ENCODE measurements at places on chromosomes 5 and 9.

- peak; percentile 85 for DNase-seq
These were observed at the start of gene CCL21 for GRCh38 chr9:34710023-34710422. TSS of gene CCL21 (minus strand) at chr9:34710136. CDS start at chr9:34710066, 70 bp downstream.

GRCh38 chr9:9820436-9820835, 792.4 kb downstream of the PTPRD start:
- no peak for DNase-seq

GRCh38 chr5:74633695-74634094, 6.8 kb downstream of the ENC1 start:
- DNase-seq: no peak

DNA sequence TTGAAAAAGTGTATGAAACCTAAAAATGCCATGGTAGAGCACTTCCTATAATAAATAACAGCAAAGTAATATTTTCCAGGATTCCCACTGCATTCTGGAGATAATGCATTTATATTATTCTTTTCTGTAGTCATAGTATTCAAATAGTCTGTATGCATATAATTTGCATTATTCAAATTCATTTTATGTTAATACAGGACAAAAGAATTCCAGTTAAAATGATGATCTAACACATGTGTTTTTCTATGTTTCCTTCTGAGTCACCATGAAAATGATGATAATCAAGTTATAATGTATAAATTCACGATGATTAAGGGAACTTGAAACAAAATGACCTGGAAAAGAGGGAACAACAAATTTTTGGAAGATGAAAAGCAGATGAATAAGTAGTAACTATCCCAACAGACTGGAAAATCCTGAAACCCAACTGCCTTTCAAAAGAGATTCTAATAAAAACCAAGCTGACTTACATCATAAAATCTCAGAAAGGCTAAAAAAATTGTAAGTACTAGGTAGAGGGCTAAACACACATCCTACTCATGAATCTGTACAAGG, 358.6 kb upstream of the PAPPA start:
- no peak for DNase-seq

DNA sequence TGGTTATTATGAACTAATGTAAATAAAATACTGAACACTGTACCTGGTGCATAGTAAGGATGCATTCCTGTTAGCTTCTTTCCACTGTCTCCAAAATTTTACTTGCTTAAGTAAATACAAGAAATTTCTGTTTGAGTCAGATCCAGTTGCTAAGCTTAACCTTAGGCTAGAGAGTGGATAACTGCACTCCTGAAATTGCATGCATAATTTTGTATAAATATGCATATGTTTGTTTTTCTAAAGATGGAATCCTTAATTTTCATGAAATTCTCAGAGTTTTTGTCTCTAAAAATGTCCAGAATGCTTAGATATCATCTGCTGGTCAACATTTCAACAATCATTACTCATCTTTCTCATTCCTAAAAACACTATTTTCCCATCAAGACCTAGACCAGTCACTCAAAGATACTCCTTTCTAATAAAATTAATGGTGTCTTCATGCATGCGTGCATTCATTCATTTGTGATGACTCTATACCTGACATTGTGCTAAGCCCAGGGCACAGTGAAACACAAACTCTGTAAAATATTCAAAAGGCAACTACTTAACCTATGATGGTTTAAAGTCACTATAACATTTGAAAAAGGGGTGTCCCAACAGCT, 284.8 kb downstream of the SEC61B start:
- no peak for DNase-seq

DNA sequence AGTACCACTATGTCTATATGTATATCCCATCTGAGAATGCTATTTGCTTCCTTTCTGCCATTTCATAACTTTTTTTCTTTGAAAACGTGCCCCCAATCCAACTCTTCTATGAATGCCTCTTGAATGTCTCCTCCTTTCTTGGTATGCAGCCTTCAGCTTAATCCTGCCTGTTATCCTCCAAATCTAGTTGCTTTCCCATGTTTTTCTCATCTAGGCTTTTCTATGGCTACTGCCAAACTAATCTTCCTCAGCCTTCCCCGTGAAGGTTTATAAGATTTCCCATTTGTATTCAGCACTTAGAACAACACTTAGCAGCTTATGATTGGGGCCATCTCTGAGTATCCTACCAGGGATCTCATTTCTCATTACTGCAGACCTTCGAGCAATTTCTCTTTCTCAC, 2.5 kb downstream of the TGFBR1 start:
- DNase-seq: no peak

- DNase-seq: no peak
These were observed 62.5 kb downstream of the VAV2 start for GRCh38 chr9:133929599-133929998.

DNA sequence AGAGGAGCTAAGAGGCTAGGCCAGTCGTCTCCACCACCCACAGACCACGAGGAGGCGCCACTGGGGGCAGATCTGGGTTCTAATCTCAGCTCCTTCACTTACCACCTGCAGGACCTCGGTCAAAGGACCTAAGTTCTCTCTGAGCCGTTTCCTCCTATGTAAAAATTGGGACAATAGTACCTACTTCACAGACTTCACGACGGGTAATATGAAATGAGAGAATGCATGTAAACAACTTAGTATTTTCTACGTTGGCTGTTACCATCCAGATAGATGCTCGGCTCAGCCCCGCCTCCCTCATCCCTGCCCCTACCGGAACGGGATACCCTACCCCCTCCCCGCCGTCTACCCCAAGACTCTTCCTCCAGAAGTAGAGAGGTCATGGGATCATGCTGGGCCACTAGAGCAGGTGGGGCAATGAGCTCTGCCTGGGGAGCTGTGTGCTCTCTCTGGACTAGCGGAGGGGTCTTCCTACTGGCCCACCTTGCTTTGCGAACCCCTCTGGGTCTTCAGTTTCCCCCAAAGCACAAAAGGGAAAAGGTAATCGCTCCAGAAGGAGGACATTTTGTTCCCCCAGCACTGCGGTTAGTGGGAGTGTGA, 541 bp downstream of the GNPDA1 start:
- DNase-seq: peak; percentile 58

- peak; percentile 83 for DNase-seq
These were observed at the start of gene PCDH12 for GRCh38 chr5:141958113-141958512. TSS of gene PCDH12 (minus strand) at chr5:141958202. CDS start at chr5:141957851, 351 bp downstream.

- no peak for DNase-seq
These were observed 1.9 kb upstream of the RGS14 start for GRCh38 chr5:177355868-177356168.

GRCh38 chr5:116546033-116546742, 28.4 kb downstream of the SEMA6A start:
- DNase-seq: no peak

GRCh38 chr5:142305211-142305610, 19.6 kb downstream of the SPRY4 start:
- no peak for DNase-seq

GRCh38 chr5:135139381-135140134, 105.5 kb upstream of the PITX1 start:
- DNase-seq: no peak

DNA sequence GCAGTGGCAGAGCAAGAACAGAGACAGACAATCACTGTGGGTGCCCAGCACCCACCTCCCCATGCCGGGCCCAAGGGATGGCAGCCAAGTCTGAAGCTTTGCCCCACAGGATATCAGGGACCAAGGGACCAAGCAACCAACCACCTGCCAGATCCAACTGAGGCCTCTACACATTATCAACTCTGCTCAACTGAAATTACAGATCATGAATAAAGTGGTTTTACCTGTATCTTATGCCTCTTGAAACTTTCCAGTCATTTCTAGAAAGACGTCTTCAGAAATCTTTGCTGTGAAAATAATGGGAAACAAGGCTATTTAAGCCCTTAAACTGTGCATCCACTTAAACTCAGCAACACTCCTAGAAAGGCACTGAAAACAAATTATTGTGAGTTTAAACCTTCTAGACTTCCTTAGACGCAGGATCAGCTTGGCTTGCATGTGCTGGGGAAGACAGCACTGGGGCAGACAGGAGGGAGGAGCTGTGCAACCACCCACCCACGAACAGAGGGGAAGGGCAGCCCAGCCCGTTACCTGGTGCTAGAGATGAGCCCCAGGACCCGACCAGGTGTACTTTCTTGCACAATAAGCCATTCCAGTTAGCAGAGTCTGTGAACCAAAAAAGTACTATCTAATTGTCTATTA, 80.0 kb downstream of the SEMA4D start:
- no peak for DNase-seq

DNA sequence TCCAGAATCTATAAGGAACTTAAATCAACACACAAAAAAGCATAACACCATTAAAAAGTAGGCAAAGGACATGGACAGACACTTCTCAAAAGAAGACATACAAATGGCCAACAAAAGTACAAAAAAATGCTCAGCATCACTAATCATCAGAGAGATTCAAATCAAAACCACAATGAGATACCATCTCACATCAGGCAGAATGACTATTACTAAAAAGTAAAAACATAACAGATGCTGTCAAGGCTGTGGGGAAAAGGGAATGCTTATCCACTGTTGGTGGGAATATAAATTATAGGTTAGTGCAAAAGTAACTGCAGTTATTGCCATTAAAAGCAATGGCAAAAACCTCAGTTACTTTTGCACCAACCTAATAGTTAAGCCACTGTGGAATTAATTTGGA, 32.2 kb upstream of the SPATA31D4 start:
- no peak for DNase-seq

DNA sequence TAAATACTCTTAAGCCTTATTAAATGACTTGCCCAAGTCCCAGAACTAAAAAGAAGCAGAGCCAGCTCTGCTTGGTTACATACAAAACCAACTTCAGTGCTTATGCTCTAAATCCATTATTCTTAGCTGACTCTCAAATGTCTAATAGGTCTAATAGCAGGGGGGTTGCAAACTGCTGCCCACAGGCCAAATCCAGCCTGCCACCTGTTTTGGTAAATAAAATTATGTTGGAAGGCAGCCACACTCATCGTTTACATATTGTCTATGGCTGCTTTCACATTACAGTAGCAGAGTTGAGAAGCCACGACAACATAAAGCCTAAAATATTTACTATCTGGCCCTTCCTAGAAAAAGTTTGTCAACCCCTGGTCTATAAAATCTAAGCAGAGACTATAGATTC, 69.0 kb downstream of the KLHL3 start:
- DNase-seq: no peak

GRCh38 chr5:862367-863243, 11.8 kb upstream of the ZDHHC11 start:
- no peak for DNase-seq

- no peak for DNase-seq
These were observed 37.4 kb downstream of the C9orf50 start for GRCh38 chr9:129583308-129584038.

DNA sequence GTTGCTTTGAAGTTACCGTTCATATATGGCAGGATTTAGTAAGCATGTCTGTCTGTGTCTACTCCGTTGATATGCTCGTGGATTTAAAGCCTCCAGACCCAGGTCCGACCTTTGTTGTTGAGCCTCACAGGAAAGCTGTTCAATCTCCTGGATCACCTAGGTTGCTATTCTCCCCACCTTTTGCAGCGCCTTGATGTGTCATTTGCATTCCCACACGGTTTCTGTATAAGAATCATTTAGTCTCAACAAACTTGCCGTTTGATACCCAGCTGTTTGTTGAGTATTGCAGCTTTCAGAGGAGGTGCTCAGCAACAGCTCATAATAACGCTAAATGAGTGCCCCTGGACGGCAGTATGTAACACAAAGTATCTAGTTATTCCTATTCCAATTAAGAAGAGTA, 1.2 kb upstream of the ADGRV1 start:
- no peak for DNase-seq

DNA sequence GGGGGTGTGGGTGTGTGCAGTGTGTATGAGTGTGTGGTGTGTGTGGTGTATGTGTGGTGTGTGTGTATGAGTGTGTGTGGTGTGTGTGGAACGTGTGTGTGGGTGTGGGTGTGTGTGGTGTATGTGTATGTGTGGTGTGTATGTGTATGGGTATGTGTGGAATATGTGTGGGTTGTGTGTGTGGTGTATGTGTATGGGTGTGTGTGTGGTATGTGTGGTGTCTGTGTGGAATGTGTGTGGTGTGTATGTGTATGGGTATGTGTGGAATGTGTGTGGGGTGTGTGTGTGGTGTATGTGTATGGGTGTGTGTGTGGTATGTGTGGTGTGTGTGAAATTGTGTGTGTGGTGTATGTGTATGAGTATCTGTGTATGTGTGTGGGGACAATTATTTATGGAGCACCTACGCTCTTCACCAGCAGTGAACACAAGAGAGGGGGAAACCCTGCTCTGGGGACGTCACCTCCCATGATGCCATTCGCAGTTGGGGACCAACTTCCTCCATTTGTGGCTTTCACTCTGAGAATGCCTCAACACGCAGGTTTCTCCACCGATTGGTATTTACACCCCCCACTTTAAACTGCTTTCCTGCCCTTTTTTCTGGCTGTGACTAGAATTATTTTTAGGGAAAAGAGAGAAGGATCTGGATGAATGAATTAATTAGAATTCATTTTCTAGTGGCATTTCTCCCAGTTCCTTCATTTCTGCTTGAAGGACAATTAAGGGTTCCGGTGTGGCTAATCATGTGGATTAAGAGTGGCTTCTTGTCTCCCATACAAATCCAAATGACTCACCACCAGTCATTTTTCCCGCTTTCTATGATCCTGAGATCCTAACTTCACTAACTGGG, 238.1 kb downstream of the ROR2 start:
- DNase-seq: no peak

GRCh38 chr5:134248256-134248655, 22.4 kb upstream of the PPP2CA start:
- DNase-seq: no peak

GRCh38 chr5:440401-441201, 2.4 kb upstream of the EXOC3 start:
- peak; percentile 6 for DNase-seq

DNA sequence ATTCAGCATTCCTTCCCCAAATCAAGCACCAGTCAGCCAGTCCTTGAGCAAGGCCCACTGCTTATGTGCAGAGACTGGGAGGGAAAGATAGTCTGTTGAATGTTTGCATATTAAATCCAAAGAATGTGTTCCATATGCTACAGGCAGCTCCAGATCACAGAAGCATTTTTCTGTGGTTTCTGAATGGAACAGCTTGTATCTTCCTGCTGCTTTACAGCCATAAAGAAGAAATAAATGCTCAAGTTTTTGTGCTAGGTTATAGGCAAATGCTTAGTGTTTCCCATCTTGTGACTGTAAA, 310.3 kb downstream of the TRIM36 start:
- DNase-seq: no peak

DNA sequence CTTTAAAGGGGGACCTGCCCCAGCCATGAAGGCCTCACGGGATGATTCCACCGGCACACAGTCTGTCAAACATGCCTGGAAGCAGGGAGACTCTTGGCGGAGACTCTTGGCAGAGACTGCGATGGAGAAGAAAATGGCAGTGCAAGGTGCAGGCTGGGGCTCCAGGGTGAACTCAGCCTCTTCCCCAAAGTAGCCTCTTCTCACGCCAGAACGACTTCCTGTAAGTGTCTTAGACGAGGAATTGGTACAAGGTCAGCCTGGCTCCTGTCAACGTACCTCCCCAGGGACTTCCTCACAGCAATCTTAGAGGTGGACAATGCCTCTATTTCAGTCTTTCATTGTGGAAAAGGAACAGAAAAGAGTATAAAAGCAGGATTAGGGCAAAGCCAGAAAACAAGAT, 109.3 kb downstream of the UGCG start:
- DNase-seq: no peak

- no peak for DNase-seq
These were observed 40.3 kb upstream of the SLC25A51 start for GRCh38 chr9:37944266-37944650.

- DNase-seq: peak; percentile 98
These were observed at the start of gene SETX for GRCh38 chr9:132354637-132355355. TSS of gene SETX (minus strand) at chr9:132354986. CDS start at chr9:132349428, 5,558 bp downstream.

All from heart right ventricle (tissue), 16 donors.